ENCODE measurements at places on chromosomes 2 and 18. TPM values are rescaled to one million over a fixed set of nuclear protein-coding genes. Genes with fewer than 3 reads are reported as not detected.
A peak's percentile ranks its signal among the peaks of the same experiment; 100 is the strongest.

The HADHB gene
- 110 TPM for total RNA-seq

DNA sequence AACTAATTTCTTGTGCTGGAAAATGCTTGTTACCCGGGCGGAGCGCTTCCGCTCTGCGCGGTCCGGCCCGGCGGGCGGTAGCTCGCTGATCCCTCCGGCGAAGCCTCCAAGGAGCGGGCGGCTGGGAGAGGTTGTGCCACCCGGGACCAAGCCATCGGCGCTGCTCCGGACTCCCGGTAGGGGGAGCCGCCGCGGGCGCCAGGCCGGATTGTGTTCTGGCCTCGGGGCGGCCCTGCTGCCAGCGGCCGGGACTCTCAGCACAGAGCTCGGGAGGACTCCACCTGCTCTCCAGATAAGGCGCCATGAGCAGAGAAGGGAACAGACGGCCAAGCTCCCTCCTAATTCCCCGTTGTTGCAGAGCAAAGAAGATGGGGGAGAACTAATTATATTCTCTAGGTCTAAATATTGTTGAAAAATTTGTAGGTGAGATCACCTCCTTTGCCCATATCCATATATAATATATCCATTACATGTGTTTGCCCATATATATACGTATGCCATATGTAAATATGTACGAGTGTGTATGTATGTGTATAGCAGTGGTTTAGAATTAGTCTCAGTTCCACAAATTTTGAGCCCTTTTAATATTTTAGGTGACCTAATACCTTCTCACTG, 13.8 kb upstream of the SATB2 start:
- DNase-seq = peak; percentile 65

DNA sequence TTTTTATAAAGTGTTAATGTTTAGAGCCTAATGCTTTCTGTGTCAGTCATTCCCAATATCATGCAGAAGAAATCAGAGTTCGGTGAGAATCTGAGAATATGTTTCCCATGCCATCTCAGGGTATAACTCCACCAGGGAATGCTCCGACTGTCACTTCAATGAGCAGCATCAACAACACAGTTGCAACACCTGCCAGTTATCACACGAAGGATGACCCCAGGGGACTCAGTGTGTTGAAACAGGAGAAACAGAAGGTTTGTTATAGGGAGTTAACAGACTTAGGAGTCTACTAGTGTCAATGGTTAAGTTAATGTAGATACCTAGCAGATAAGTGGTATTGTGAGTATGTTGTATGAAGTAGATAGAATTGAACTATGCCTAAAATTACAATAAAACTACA, 31.0 kb downstream of the VAPA start:
- DNase-seq = no peak

DNA sequence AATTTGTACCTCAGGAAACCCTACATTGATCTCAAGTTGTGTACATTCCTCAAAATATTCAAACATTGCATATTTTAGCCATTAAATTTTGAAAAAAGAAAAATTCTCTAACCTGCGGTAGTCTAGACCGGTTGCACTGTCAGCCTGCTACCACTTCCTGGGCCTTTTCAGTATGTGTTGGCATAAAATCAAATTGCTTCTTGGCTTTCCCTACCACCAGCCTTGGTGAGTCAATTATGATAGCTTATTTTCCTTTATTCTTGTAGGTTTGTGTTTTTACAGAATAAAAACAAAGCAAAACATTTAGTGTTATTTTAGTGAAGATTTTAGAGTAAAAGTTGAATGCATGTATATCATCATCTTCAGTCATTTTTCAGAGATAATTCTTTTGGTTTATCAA, 61.2 kb downstream of the FAM171B start:
- DNase-seq = peak; percentile 17

- DNase-seq = no peak
Observed at GRCh38 chr18:56775701-56776100, 124.5 kb downstream of the WDR7 start.

- DNase-seq = no peak
Observed at GRCh38 chr2:5915881-5916310, 223.7 kb downstream of the SOX11 start.

GRCh38 chr18:76844742-76845477, 22.6 kb downstream of the ZNF236 start:
- no peak for DNase-seq

- DNase-seq = no peak
Observed at GRCh38 chr2:82411071-82411470, 2048.0 kb downstream of the SUCLG1 start.

Data from RPMI7951 (cell line).